Inflammatory macrophage treated with lipopolysaccharide for 1 hour (primary cell): ENCODE measurements at places on chromosomes 6 and 20.

GRCh38 chr6:12235341-12235740 lies 54.8 kb upstream of the EDN1 start:
- peak; percentile 46 for DNase-seq

- DNase-seq, result peak; percentile 27
Measured at GRCh38 chr6:105459864-105460263, 57.0 kb upstream of the PREP start.

GRCh38 chr6:14231071-14231483 lies 113.5 kb downstream of the CD83 start:
- DNase-seq, result no peak

DNA sequence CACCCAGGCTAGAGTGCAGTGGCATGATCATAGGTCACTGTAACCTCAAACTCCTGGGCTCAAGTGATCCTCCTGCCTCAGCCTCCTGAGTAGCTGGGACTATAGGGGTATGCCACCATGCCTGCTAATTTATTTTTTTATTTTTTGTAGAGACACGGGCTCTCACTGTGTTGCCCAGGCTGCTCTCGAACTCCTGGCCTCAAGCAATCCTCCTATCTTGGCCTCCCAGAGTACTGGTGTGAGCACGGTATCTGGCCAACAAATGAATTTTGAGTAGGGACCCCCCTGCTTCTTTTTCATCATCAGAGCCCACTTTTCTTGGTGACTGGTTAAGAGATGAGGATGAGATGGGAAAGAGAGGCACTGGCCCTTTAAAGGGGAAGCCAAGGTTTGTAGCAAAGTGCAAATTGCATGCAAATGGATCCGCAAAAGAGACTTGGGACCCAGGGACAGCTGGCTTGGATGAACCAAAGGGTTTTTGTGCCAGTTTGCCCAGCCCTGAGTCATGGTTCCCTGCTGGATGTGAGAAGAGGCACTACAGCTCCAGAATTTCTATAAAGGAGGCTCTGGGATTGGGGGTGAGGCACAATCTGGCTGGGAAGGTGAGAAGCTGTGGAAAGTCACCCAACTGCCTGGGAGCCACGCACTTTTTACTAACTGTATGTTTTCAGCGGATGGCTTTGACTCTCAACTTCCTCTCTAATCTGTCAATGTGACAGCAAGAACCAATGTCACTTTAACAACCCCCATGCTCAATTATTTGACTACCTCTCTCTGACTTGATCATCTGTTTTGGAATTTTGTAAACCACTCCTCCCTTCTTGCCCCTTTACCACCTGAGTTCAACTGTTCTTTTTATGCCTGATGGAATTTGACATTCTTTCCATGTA lies 58.7 kb upstream of the RNF24 start:
- no peak for DNase-seq

- peak; percentile 3 for DNase-seq
Measured at GRCh38 chr6:20644667-20645370, 110.6 kb downstream of the CDKAL1 start.

GRCh38 chr6:114906096-114906495 lies 563.3 kb upstream of the HS3ST5 start:
- no peak for DNase-seq

DNA sequence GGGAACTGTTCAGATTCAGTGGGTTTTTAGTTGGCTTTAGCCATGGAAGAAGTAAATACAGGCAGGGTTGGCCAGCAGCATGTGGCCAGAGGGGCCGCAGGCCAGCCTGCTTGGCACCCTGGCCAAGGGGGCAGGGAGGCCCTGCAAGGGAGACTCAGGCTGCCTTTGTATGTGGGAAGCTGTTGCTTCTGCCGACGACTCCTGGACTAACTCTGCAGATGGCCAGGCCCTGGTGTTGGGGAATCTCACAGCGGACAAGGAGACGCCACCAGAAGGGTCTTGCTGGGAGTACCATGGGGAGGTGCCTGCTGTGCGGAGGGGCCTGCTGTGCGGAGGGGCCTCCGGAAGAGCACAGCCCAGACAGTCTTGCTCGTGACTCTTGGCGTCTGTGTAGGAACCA lies 25.2 kb downstream of the PYGB start:
- DNase-seq, result no peak

- DNase-seq, result peak; percentile 52
Measured at GRCh38 chr6:143598466-143599080, 79.2 kb upstream of the PHACTR2 start.

DNA sequence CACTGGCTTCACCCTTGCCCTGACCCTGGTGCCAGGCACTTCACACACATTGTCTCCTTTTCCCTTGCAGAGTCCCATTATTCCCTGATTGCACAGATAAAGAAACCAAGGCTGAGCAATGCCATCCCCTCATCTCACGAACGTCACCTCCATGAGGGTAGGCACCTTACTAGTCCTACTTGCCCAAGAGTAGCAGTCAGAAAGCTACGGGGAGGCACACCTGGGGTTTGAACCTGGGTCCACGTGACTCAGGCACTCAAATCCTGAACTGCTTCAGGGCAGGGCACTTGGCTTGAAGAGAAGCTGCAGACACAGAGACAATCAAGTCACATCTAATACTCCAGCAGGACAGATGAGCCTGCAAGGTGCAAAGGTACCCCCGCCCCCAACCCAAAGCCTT lies 1.9 kb downstream of the BCAS1 start:
- no peak for DNase-seq

DNA sequence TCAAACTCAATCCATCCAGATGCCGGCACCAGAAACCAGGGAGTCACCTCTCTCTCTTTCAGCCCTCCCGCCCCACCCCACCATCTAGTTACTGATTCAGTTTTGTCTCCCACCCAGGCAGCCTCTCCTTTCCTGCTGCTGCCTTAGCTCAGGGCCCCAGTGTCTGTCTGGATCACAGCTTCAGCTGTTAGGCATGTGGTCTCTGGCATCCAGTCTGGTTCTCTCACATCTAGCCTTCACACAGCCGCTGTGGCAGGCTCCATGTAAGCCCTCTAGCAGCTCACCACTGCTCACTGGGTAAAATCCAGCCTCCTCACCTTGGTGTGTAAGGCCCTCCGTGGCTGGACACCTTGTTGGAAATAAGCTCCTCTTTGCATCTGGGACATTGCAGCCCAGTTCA lies 21.3 kb downstream of the AARS2 start:
- no peak for DNase-seq

GRCh38 chr20:40491009-40491590 lies 197.9 kb downstream of the MAFB start:
- DNase-seq, result no peak

DNA sequence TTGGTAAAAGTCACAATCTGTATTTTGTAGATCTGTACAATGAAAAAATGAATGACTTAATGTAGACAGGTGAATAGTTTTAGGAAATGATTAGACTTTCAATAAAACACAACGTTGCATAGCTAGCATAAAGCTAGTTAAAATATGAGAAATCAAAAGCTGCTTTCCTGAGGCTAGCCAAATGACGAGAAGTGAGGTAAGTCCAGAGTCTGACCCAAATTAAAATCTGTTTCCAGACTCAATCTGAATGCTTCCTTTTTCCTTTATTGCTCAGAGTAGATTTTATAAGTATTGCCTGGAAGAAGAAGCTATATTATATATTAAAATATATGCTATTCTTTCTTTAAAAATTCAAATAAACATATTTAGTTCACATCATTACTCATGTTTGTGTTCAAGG lies 615.4 kb downstream of the CD109 start:
- no peak for DNase-seq

GRCh38 chr6:27176523-27177484 lies 70.7 kb upstream of the PRSS16 start:
- peak; percentile 79 for DNase-seq

GRCh38 chr6:11426571-11426970 lies 111.0 kb upstream of the TMEM170B start:
- DNase-seq, result no peak

- DNase-seq, result no peak
Measured at GRCh38 chr6:127914240-127914639, 13.4 kb upstream of the THEMIS start.

GRCh38 chr6:167801263-167801662 lies 25.4 kb upstream of the AFDN start:
- no peak for DNase-seq

- peak; percentile 84 for DNase-seq
Measured at GRCh38 chr6:132483779-132484679, 28.9 kb downstream of the STX7 start.

- no peak for DNase-seq
Measured at GRCh38 chr20:34871966-34872621, 562 bp downstream of the GGT7 start.

GRCh38 chr20:23146857-23147637 lies 60.9 kb upstream of the CD93 start:
- DNase-seq, result no peak

GRCh38 chr6:44000164-44000842 lies 126.9 kb downstream of the MRPL14 start:
- peak; percentile 69 for DNase-seq

GRCh38 chr6:8108759-8109539 lies 6.6 kb upstream of the EEF1E1 start:
- DNase-seq, result no peak

DNA sequence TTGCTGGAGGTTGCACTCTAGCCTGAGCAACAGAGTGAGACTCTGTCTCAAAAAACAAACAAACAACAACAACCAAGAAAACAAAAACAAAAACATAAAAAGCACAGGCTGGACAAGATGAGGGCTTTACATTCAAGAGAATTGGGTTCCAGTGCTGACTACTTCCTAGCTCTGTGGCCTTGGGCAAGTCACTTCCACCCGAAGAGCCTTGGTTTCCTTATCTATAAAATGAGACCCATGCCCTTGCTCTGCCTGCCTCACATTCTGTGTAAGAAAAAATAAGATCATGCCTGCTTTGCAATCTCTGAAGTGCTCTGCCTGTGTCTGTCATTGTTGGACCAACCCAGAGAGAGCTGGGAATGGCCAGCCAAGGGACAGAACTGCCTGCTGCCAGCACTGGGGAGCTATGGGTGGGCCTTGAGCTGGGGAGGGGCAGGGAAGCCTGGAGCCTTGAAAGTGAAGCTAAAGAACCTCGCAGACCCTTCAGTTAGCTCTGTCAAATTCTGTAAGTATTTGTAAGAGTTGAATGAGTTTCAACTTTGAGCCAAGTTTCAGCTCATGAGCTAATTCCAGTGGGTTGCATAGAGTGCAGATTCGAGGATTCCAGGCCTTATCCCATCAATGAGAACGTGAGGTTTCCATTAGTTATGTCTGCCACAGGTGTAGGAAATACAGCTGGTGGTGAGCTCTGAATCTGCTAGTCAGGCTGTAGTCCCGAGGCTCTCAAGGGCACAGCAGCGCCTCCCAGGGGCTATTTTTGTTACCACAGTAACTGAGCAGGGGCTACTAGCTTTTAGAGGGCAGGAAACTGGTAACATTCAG lies 93.2 kb downstream of the DLGAP4 start:
- DNase-seq, result peak; percentile 11

DNA sequence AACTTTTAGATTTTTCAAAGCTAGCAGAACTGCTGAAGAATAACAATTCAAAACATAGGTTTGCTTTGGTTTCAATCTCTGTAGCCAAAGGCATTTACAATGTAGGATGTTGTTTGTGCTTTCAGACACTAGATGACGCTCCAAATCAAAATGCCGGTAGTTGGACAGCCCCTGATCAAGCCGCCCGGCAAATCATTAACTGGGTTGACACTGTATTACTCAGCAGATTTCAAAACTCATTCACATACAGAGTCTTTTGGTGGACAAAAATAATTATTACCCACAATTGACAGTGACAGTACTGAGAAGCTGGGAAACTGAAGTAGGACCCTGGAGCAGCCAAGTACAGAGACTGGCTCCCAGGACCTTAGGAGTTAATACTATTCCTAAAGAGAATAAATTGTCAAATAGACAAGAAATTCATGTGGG lies 21.3 kb upstream of the HFE start:
- DNase-seq, result peak; percentile 90

GRCh38 chr20:51960047-51960675 lies 157.8 kb upstream of the SALL4 start:
- no peak for DNase-seq

DNA sequence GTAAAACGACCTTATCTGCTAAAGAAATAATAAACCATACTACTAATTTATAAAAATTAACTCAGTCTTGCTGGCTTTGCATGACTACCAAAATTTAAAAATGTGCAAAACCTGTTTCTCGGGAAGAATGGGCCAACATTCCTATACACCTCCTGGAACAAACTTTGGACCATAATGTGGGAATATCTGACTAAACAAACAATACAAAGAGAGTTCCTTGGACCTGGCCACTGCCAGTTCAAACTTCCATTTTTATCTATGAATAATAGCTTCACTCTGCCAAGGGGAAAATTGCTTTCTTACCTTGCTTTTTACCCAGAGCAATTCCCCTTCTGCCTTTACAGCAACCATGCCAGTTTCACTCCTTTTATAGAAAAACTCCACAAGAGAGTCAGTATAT lies 38.7 kb upstream of the POU5F1 start:
- no peak for DNase-seq

DNA sequence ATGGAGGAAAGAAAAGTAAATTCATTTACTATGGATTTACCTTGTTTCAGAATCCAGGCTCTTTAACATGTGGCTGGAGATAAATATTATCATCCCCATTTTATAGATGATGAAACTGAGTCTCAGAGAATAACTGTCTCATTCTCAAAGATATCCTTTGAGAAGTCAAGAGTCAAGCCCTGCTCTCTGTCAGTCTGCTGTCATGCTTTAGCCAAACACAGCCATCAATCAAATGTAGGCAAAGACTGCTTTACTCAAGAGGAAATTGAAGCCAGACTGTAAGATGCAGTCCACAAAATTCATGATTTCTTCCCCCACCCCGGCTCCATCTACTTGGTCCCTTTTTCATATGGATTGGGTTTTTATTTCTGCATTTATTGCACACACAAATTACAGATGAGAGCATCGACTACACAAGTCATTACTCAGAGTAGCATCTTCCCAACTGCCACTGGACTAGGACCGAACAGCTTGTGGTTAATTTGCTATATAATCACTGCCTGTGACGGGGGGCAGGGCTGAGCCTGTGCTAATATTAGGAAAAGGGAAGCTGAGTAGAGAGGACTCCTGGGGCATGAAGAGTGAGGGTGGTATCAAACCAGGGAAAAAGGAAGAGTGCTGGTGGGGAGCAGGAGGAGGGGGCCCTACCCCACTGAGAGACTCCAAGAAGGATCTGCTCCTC lies 102.7 kb upstream of the TOP1 start:
- no peak for DNase-seq

GRCh38 chr6:50992232-50992631 lies 173.6 kb downstream of the TFAP2B start:
- no peak for DNase-seq

DNA sequence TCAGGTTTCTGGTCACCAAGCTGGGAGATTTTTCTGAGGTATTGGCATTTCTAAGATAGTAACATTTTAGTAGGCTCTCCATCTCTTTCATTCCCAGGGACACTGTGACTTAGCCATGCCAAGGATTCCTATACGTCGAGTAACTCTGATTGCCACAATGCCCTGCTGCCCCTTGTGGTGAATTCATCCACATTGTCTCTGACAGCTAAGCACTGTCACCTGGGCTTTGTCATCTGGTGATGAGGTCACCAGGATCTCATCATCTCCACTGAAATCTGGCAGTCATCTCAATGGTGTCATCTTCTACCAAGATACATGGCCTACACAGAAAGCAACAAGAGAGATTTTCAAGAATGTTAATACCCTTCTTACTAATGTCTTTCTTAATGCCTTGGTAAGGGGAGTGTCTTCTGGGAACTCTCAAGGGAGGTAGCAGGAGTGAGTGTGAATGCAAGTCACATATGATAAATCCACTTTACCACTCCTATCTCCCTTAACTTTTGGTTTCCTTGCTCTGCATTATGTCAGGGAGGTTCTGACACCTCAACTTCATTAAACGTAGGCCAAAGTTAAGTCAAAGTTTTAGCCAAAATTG lies 246.7 kb downstream of the CD109 start:
- DNase-seq, result no peak

GRCh38 chr6:156279261-156279969 lies 497.8 kb upstream of the ARID1B start:
- peak; percentile 3 for DNase-seq
